Fibroblast of gingiva (primary cell): ENCODE measurements at places on chromosomes 16 and 17.

DNA sequence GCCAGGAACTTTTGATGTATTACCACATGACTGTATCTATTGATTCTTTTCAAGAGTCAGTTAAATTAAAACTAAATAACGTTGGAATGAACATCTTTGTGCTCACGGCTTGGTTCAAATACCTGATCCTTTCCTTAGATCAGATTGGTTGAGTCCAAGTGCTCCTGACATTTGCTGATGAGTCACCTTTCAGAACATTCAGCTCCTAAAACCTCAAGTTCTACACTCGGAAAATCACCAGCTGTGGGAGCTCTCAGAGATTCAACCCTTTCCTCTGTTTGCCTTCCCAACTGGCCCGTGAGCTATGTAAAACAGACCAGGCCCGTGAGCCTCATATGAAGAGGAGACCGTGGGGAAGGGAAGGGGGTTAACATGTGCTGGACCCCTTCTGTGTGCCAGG lies 68.1 kb downstream of the RTN4RL1 start:
- no peak for DNase-seq

- no peak for DNase-seq
These were observed 478.8 kb upstream of the HSBP1 start for GRCh38 chr16:83328936-83329335.

GRCh38 chr17:37447641-37448040 lies 41.0 kb downstream of the TADA2A start:
- no peak for DNase-seq

DNA sequence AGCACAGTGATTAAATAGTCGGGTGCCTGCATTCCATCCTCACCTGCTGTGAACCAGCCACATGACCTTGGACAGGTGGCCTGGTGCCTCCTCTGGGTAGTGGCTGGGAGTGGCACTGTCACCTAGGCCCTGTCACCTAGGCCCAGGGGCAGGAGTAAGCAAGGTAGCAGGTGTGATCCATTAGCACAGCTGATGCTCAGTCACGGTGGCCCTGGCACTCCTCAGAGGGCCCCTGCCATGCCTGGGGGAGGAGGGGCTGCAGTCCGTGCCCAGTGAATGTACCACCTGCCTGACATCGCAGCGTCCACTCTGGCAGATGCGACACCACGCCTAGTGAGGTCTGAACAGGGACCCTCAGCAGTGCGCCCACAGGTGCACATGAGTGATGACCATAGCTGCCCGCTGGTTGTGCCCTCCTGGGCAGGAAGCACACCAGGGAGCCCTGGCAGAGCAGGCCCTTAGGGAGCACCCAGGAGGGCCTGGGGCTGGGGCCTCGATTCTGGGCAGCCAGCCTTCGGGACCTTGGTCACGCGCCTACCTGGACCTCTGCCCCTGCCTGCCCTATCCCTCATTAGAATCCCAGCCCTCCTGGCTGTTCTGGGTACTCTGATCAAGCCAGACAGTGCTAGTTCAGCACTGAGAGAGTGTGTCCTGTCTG lies 33.1 kb upstream of the CRISPLD2 start:
- DNase-seq = no peak

DNA sequence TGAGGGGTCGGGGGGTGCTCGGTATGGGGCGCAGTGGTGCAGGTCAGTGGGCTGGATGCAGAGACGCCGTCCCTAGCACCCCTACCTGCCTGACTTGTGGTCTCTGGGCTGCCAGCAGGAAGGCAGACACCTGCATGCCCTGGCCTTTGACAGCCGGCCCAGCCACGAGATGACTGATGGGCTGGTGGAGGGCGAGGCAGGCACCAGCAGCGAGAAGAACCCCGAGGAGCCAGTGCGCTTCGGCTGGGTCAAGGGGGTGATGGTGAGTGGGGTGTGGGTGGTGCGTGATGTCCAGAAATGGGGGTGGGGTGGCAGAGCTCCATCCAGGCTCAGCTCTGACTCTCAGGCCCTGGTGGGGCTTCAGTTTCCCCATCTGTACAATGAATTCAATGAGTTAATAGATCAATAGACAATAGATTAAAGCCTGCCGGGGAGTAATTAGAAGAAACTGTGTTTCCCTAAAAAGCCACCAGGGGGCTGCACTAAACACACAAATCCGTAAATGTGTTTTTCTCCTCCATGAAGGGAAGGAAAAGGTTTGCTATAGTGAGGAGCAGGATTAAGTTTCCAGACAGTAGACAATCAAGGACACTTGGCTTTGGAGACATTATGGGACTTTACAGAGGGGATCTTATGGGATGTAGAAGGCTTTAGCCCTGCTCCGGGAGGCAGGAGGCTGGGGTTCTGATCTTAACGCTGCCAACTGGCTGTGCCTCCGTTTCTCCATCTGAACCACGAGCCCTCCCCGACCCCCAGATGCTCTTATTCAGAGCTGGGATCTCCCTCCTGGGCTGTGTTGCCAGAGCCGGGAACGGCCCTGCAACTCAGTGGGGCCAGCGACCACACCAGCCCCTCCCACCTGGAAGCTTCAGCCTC lies 2.2 kb downstream of the SLC12A3 start:
- peak; percentile 63 for DNase-seq

DNA sequence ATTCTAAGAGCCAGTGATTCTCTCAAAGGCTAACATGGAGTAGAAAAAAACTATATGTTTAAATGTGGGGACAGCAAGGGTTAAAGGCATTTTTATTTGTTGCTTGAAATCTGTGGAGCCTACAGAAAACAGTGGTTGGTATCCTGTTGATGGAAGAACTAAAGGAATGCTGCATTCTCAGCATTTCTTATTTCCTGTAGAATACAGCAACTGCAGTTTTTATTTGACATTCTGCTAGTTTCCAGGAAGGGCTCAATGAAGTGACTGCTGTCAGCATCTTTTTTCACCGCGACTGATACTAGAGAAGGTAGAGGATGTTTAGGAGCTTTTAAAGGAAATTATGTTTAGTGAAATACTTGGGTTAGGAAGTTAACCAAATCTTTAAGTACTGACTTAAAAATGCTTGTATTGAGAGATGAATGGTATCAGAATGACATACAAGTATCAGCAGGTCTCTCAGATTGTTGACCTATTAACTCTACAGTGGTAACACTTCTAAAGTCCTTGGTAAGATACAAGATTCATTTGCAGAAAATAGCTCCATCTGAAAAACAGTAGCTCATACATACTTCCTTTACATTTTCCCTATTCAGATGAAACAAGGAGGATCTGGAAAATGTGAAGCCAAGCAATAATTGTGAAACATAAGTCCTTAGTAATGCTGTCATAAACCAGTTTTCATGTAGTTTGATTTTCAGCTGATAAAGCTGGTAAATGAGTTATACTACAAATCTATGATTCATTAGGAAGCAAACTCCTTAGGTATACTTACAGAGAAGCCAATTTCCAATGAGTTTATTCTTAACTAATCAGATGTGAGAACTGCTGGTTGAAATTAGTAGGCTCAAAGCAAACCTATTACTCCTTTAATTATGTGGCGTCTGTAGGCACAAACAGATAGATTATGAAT lies 15.2 kb downstream of the CLTC start:
- DNase-seq = no peak

DNA sequence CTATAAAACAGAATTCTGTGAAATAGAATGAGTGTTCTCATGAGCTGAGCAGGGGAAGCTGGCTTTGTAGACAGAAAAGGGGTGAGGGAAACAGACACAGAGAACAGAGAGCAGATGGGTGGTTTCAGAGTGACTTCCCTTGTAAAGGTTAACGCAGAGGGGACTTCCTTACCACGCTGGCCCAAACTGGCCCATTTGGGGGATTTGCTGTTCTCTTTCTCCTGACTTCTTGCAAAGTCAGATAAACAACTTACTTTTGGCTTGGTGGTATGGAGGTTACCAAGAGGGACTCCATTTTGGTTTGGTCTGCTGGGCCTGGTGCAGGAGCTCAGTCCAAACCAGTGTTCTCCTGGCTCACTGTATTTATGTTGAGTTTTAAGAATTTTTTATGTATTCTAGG lies 48.4 kb downstream of the SEC14L1 start:
- no peak for DNase-seq

GRCh38 chr16:82059161-82059982 lies 24.3 kb downstream of the HSD17B2 start:
- peak; percentile 66 for DNase-seq

GRCh38 chr17:81456091-81456490 lies 56.5 kb downstream of the ACTG1 start:
- no peak for DNase-seq

DNA sequence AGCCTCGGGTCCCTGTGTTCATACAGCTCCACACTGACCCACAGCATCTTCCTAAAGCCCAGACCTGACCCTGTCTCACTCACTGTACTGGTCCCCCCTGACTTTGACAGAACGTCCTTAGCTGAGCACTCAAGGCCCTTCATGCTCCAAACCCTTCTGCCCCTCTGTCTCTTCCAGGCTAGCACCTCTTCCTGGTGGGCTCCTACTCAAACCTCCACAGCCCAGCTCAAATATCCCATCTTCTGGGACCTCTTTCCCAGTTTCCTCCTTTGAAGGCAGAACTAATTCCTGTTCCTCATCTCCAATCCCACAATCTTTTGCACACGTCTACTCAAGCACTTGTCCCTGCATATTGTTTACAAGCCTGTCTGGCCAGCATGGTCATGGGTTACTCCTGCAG lies 8.8 kb downstream of the GRIN2C start:
- no peak for DNase-seq

DNA sequence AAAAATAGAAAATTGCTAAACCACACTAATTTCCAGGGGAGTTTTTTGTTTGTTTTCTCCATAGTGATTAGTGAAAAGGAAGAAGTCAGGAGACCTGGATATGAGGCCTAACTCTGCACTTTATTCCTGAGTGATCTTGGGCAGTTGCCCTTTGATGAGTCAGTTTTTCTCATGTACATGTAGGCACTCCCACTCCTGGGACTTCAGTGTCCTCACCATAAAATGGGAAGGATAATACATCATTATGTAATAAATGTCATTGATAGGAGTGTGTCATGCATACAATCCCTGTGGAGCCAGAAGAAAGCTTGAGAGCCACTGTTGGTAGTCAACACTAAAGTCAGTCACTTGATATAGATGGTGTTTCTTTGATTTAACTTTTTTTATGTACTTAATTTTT lies 32.5 kb downstream of the WIPF2 start:
- peak; percentile 81 for DNase-seq

GRCh38 chr16:4908854-4909401 lies 28.0 kb downstream of the PPL start:
- no peak for DNase-seq

GRCh38 chr16:14486520-14487303 lies 143.3 kb downstream of the PARN start:
- DNase-seq = peak; percentile 94

DNA sequence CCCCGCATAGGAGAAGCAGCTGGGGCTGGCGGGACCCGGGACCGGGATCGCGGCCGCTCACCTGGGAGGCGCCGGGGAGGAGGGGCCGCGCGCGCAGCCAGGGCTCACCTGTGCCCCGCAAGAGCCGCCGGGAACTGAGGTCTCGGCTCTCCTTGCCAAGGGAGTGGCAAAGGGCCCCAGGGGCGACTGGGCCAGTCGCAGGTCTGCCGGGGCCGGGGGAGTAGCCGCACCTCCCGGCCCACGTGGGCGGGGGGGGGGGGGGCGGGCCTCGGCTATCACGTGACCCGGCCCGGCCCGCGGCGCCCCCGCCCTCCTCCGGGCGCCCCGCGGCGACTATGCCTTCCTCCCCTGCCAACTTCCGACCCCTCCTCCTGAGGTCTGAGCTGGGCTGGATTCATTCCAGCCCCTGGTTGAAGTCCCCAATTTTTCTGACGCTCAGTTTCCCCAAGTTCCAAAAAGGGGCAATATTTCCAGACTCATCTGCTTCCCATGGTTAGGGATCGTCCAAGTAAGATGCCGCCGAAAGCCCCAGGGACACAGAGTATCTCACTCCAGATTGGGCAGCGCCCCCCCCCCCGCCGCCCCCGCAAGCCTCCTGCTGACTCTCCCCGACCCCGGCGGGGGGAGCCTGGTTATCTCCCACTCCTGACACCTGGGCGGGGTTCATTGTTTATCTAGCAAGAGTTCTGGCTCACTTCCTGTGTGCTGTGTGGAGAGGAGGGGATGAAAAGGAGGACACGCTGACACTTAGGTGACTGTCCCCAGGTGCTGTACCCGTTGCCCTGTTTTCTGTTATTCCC lies at the start of gene TMC6:
TMC6 (minus strand) TSS at position 205 of the 800 bp plus-strand sequence. CDS start 1,923 bp downstream, outside the sequence.
- DNase-seq = no peak
